ENCODE measurements at places on chromosomes 3 and 15.

GRCh38 chr3:163838769-163839168 is 1239.5 kb downstream of the SI start:
- DNase-seq: no peak

- DNase-seq: no peak
Measured at GRCh38 chr3:71103430-71103921, 480.1 kb downstream of the FOXP1 start.

DNA sequence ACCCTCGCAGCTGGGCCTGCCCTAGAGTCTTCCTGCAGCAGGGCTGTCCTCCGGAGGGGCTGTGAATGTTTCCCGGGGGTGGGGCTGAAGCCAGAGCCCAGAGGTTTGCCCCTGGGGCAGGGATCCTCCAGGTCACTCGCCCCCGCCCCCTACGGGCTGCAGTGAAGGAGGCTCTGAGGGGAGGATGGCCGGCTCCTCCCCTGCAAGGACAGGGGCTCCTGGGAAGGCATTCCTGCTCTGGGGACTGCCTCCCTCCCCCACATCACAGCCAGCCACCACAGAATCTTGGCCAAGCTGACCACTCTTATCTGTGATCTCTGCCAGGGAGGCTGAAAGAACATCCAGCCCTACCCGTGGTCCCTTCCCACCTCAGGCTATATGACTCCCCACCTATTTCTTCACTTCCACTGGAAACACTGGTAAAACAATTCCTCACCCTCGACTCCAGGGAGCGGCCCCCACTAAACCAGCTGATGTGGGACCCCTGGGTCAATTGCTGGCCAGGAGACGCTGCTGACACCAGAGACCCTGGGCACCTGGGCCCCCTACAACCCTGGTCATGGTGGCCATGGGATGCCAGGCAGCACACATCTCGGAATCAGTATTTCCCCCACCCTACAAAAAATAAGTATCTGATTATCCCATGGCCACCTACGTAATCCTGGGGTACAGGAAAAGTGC is 66.0 kb downstream of the HMCES start:
- peak; percentile 35 for DNase-seq

DNA sequence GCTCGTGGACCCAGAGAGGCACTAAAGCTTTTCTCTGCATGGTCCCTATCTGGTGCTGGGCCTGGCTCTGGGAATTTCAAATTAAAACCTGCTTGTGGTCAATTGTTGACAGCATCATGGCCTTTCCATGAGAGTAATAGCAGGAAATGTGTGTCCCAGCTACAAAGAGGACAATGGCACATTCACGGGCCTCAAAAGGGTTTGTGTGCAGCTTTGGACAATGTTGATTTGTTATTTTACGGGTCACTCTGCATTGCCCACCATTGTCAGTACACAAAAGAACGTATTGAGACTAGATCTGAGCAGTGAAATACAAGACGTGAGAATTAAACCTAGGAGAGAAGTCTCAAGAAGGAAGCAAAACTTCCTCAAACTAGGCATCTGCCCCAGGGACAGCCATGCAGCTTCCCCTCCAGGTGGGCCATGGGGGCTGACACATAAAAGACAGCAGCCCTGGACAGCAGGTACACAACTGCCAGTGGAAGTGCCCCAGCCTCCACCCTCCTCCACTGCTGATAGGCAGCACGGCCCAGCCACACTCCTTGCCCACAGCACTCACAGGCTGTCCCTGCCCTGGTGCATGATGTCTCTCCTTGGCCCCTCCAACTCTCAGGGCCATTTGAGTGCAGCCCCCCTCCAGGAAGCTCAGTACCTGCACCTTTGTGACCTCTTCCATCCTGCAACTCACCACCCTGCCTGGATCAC is 15.9 kb upstream of the LTF start:
- no peak for DNase-seq

- DNase-seq: no peak
Measured at GRCh38 chr3:115930922-115931321, 307.6 kb downstream of the GAP43 start.

DNA sequence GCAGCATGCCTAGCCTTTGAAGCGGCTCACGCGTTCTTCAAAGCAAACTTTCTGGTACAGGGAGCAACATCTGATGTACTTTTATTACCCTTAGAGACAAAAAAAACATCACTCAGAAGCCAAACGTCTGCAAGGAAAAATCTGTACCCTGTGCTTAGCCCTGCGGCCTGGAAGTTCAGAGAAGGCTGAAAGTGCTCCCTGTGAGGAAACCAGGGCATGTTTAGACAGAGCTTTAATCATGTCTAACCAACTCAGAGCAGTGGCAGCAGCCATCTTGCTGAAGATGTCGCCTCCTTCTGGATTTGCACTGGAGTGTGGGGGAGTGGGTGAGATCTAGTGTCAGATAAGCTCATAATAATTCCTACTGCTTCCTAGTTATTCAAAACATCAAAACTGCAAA is 170.4 kb downstream of the P3H2 start:
- no peak for DNase-seq

GRCh38 chr3:160748231-160748630 is 7.8 kb upstream of the PPM1L start:
- DNase-seq: no peak

DNA sequence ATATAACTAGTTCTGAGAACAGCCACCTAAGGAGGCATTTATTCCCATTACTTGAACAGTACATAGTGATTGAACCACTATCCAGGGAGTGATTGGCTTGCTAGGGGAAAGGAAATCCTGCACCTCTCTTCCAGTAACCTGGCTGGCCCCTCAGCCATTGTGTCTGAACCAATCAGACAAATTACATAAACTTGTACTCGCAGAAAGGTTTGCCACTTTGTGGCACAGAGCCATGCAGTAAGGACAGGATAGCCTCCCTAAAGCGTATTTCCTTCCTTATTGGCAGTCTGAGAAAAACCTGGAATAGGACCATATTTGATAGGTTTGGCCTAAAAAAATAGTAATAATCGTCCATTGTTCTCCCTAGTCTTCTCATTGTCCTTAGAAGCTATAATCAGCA is 19.0 kb downstream of the CMSS1 start:
- DNase-seq: no peak

GRCh38 chr3:107579371-107579770 is 56.6 kb downstream of the BBX start:
- DNase-seq: no peak

GRCh38 chr15:67401336-67401735 is 119.6 kb upstream of the C15orf61 start:
- no peak for DNase-seq

- DNase-seq: no peak
Measured at GRCh38 chr3:39752751-39753150, 56.7 kb upstream of the MYRIP start.

DNA sequence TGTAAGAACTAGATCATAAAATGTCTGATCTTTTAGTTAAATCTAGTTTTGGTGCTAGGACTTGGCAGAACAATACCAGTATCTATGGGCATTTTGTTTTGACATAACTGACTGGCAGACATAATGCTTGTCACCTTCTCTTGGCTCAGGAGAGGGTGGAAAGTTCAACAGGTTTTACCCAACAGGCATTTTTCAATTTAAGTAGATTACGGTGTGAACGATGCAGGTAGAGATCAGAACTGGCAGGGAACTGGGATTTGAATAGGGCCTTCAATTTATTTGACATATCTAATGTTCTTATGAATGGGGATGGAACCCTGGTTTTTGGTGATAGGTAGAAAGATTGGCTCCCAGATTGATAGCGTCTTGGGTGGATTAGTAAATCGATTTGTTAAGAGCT is 351.0 kb downstream of the FEZF2 start:
- DNase-seq: no peak

DNA sequence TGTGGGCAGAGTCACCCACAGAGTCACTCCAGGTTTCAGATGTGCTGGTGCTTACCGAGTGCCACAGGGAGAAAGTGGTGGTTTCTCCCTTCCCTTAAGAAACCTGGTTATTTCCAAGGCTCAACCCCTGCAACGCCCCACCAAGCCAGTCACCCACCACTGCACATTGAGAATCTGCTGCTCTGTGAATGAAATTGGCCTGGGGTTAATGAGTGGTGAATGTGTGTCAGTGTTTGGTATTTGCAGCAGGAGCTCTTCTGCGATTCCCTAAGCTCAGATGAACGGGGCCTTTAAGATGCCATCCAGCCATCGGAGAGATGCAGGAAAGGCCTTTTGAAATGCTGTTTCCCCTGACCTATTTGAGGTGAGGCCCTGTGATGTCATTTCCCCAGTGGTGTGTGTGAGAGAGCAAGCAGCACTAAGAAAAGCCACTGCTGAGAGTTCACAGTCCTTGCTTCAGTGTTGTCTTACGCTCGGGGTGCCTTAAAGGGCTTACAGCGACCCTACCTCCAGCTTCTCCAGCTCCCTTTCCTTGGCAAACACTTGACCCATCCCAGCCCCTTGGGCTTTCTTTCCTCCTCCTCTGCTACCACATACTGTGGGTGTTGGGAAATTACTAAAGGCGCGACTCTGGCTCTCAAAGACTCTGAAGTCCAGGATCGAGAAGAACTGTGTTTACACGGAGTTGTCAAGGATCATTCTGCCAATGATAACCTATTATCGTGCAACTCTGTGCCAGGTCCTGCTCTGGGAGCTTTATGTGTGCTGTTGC is 68.9 kb downstream of the SMAD3 start:
- DNase-seq: no peak
